Activated T-helper 1 cell treated with anti-CD3 and anti-CD28 coated beads, Interleukin-12 subunit alpha, Interleukin-12 subunit beta, Interleukin-2, Interleukin-4 antibody, amounts not matched to agents 30 ng/mL and 10 ng/mL and 1 ng/mL, durations not matched to agents 14 hours and 24 hours and 36 hours (primary cell): ENCODE measurements at places on chromosomes 2 and 18. TPM values are rescaled to one million over a fixed set of nuclear protein-coding genes. Genes with fewer than 3 reads are reported as not detected.

ANKAR gene
- total RNA-seq: 4.2 and 5.8 TPM in 2 replicates

MREG gene
- total RNA-seq: 9.2 and 10.1 TPM in 2 replicates

CTIF gene
- 7.2 and 8.5 TPM in 2 replicates for total RNA-seq

COL4A4 gene
- not detected in 2 replicates for total RNA-seq

DPYSL5 gene
- 0.23 TPM in 1 of 2 replicates, not detected in the other for total RNA-seq

CFLAR gene
- total RNA-seq: 457 and 480 TPM in 2 replicates

LYPD1 gene
- not detected in 2 replicates for total RNA-seq

DNA sequence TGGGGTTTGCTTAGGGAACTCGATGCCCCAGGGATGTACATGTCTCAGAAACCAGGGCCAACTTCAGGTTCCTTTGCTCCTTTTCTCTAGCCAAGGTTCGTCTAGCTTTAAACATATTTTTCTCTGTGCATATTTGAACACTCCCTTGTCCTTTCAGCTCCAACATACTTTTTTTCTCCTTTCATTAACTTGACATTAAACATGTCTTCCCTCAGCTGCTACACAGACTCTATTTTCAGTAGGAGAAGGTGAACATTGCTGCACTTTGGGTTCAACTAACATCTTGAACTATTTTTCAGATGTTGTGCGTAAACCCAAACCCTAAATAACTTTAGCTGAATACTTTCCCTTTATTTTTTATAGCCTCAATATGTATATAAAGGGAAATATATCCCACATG, 212.9 kb downstream of the MTX2 start:
- H3K27me3 ChIP-seq: peaks cover 14% of the 10 kb centered on the region
- H3K4me1 ChIP-seq: no peaks in the 10 kb centered on the region
- no peak for DNase-seq
- no peak overlapping the region for H3K4me3 ChIP-seq
- H3K27ac ChIP-seq: no peak overlapping the region

GRCh38 chr2:64288321-64289193, 144.3 kb upstream of the PELI1 start:
- H3K4me3 ChIP-seq: no peak overlapping the region
- no peaks in the 10 kb centered on the region for H3K36me3 ChIP-seq
- H3K4me1 ChIP-seq: no peaks in the 10 kb centered on the region
- no peak overlapping the region for H3K27ac ChIP-seq

GRCh38 chr2:62291052-62291451, 95.1 kb downstream of the B3GNT2 start:
- H3K4me3 ChIP-seq: no peak overlapping the region
- H3K27me3 ChIP-seq: peaks cover 2% of the 10 kb centered on the region
- peaks cover 2% of the 10 kb centered on the region for H3K4me1 ChIP-seq
- no peaks in the 10 kb centered on the region for H3K36me3 ChIP-seq
- no peak overlapping the region for H3K27ac ChIP-seq
- no peak for DNase-seq

DNA sequence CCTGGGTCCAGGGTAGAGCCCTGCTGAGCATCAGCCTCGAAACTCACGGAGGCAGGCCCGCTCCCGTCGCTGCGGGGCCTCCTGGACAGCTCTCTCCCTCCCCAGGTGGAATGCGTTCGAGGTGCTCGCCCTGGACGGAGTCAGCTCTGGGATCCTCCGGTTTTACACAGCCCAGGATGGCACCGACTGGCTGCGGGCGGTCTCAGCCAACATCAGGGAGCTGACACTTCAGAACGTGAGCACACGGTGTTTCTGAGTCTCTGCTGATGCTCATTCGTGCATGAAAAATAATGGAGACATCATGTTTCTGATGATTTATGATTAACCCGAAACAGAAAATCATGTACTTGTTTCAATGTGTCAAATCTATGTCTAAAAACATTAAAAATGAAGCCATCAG, 175.5 kb upstream of the TPO start:
- no peak for DNase-seq
- H3K4me1 ChIP-seq: no peaks in the 10 kb centered on the region
- no peak overlapping the region for H3K27ac ChIP-seq

- DNase-seq: no peak
- no peaks in the 10 kb centered on the region for H3K36me3 ChIP-seq
- H3K27me3 ChIP-seq: peaks cover 3% of the 10 kb centered on the region
- peaks cover 11% of the 10 kb centered on the region for H3K4me1 ChIP-seq
- H3K27ac ChIP-seq: peak overlapping the region; percentile 40
These were observed 7.9 kb upstream of the ASPRV1 start for GRCh38 chr2:69969126-69969983.

- peaks cover 26% of the 10 kb centered on the region for H3K27me3 ChIP-seq
- peak overlapping the region; percentile 8 for H3K4me3 ChIP-seq
These were observed 10.2 kb downstream of the PROKR1 start for GRCh38 chr2:68653538-68653982.

GRCh38 chr2:117763804-117764203, 50.7 kb upstream of the DDX18 start:
- H3K27me3 ChIP-seq: no peaks in the 10 kb centered on the region
- no peaks in the 10 kb centered on the region for H3K36me3 ChIP-seq
- no peak overlapping the region for H3K27ac ChIP-seq
- H3K4me1 ChIP-seq: no peaks in the 10 kb centered on the region

- no peak overlapping the region for H3K4me3 ChIP-seq
- no peak overlapping the region for H3K27ac ChIP-seq
- H3K27me3 ChIP-seq: no peaks in the 10 kb centered on the region
- H3K4me1 ChIP-seq: peaks cover 6% of the 10 kb centered on the region
- DNase-seq: no peak
These were observed 108.8 kb downstream of the STPG4 start for GRCh38 chr2:47046271-47046670.

GRCh38 chr2:190627448-190628412, 21.2 kb upstream of the NAB1 start:
- DNase-seq: no peak
- peaks cover 12% of the 10 kb centered on the region for H3K27me3 ChIP-seq
- peaks cover 2% of the 10 kb centered on the region for H3K36me3 ChIP-seq
